ENCODE measurements at places on chromosomes 5 and 9.

GRCh38 chr9:105359892-105360291 is 87.9 kb upstream of the FSD1L start:
- no peak for DNase-seq

GRCh38 chr5:17277907-17278306 is 60.5 kb downstream of the BASP1 start:
- DNase-seq = no peak

- no peak for DNase-seq
Observed at GRCh38 chr5:169229342-169229892, 71.5 kb downstream of the SLIT3 start.

- no peak for DNase-seq
Observed at GRCh38 chr5:96876292-96876850, at the start of gene ERAP2. Gene ERAP2 (plus strand): TSS chr5:96876500. CDS start chr5:96879686, 3,186 bp downstream.

GRCh38 chr5:126538579-126538978 is 56.4 kb downstream of the ALDH7A1 start:
- no peak for DNase-seq

- DNase-seq = no peak
Observed at GRCh38 chr9:132551556-132551955, 30.9 kb upstream of the BARHL1 start.

GRCh38 chr5:80039650-80040049 is 4.5 kb downstream of the THBS4 start:
- DNase-seq = no peak

GRCh38 chr5:61234019-61234418 is 71.8 kb upstream of the SMIM15 start:
- DNase-seq = no peak

GRCh38 chr9:83701769-83702168 is 6.0 kb downstream of the UBQLN1 start:
- no peak for DNase-seq

GRCh38 chr5:92380069-92380770 is 997.1 kb upstream of the ARRDC3 start:
- DNase-seq = no peak

GRCh38 chr5:36393656-36394428 is 92.1 kb upstream of the RANBP3L start:
- no peak for DNase-seq

DNA sequence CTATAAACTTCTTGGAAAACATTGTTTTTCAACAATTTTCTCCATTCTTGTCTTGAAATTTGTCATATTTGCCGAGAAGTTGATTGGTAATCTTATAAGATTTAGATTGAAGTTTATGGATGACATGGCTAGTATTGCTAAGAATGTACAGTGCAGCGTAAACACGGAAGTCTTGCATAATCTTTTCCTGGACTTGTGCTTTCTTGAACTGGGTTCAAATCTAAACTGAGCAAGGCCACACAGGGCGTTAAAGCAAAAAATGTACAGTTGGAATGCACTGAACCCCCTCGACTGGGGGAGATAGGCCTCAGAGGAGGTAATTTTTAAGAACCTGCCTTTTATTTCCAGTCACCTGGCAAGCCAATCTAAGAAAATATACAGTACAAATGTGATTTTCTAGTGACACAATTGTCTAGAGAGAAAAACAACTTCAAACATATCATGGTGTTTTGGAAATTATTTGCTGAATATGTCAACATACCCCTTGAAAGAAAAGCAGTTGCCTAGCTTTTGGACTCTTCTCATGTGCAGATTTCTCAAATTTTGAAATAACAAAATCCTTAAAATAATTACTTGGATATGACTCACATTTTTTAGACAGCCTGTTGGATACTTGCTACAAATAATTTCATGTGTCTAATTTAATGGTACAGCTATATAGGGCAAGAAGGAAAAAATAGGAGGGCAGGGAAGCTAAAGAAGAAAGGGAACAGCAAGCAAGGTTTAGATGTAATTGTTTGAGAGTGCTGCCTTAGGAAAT is 18.5 kb upstream of the GAS1 start:
- DNase-seq = no peak

All from stimulated activated CD4-positive, alpha-beta T cell treated with anti-CD3 and anti-CD28 coated beads, Interleukin-12 subunit alpha, Interleukin-12 subunit beta, amount 100 ng/mL, for 4 hours (primary cell).